Activated naive CD8-positive, alpha-beta T cell treated with anti-CD3 and anti-CD28 coated beads, Interleukin-2, amount 10 ng/mL, durations not matched to agents 7 days and 5 days (primary cell): ENCODE measurements at places on chromosomes 2 and 18. TPM values are rescaled to one million over a fixed set of nuclear protein-coding genes. Genes with fewer than 3 reads are reported as not detected.

- peaks cover 27% of the 10 kb centered on the region for H3K27me3 ChIP-seq
- no peaks in the 10 kb centered on the region for H3K36me3 ChIP-seq
- H3K4me1 ChIP-seq, result no peaks in the 10 kb centered on the region
- no peak overlapping the region for H3K4me3 ChIP-seq
- no peak for DNase-seq
Observed at GRCh38 chr2:200193791-200194190, 112.7 kb upstream of the SPATS2L start.

GRCh38 chr2:15834381-15835031, 105.8 kb upstream of the MYCN start:
- H3K36me3 ChIP-seq, result no peaks in the 10 kb centered on the region
- no peaks in the 10 kb centered on the region for H3K4me1 ChIP-seq
- DNase-seq, result no peak
- no peak overlapping the region for H3K4me3 ChIP-seq
- no peaks in the 10 kb centered on the region for H3K27me3 ChIP-seq

GRCh38 chr2:31129375-31130171, 8.7 kb downstream of the GALNT14 start:
- no peak overlapping the region for H3K4me3 ChIP-seq
- peaks cover 23% of the 10 kb centered on the region for H3K27me3 ChIP-seq
- H3K4me1 ChIP-seq, result no peaks in the 10 kb centered on the region

C2orf92 gene
- 8.8 TPM for total RNA-seq

ASB18 gene
- not detected for total RNA-seq
